ENCODE measurements at places on chromosomes 3 and 15.

DNA sequence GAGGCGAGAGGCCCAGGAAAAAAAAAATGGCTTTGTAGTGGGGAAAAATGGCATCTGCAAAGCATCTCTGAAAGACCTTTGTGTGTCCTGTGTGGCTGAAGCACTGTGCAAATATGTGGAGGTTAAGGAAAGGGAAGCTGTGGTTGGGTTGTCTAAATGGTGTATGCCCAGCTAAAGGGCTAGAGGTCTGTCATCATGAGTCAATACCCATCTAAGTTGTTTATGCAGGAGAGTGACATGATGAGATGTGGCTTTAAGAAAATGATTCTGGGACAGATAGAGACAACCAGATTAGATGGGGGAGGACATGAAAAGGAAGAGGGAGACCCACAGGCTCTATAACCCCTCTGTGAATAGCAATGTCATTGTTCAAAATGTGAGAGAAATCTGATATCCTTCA is 280.7 kb downstream of the MFSD1 start:
- peak; percentile 46 for DNase-seq

DNA sequence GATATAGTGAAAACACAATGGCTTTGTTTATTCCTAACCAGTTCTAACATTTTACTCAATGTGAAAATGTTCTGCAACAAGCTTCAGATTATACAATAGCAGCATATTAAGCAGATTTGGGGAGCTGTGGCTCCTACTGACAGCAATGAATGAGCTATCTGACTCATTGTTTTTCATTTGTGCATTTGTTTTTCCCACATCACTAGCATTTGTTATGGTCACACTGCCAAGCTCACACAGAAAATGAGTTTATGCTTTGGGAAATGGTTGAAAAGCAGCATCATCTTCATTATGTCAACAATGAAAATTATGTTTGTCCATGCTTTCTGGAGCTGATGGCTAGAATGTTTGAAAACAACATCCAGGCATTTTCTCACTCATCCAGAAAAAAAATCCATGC is 53.5 kb downstream of the ZPLD1 start:
- no peak for DNase-seq

- DNase-seq: no peak
These were observed 42.5 kb downstream of the TAMM41 start for GRCh38 chr3:11803977-11804892.

GRCh38 chr3:8663177-8664061 is 18.8 kb upstream of the SSUH2 start:
- DNase-seq: peak; percentile 41

DNA sequence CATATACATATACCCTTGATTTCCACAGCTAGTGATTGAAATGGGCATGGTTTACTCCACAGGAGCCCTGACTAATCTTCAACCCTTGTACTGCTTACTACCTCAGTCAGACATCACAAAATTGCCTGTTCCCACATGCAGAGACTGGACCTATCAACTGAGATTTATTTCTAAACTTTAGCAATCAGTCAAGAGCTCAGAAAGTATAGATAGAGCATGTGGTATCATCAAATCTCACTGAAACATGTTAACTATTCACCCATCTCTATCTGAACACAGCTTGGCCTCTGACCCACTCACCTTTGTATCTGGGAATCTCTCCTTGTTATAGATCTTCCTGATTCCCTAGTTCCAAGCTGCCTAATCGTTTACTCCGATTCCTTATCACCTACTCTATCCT is 14.6 kb downstream of the ADAM10 start:
- DNase-seq: no peak

- no peak for DNase-seq
These were observed 15.7 kb upstream of the ZXDC start for GRCh38 chr3:126491221-126492013.

Data from AG09309 (cell line).